CD4-positive, alpha-beta T cell (primary cell): ENCODE measurements at places on chromosomes 16 and 17. TPM values are rescaled to one million over a fixed set of nuclear protein-coding genes. Genes with fewer than 3 reads are reported as not detected.

- H3K4me1 ChIP-seq = peaks cover 56% of the 10 kb centered on the region
- H3K36me3 ChIP-seq = peaks cover 28% of the 10 kb centered on the region
- H3K4me3 ChIP-seq = peak overlapping the region; percentile 96
- peak; percentile 56 for DNase-seq
- no peaks in the 10 kb centered on the region for H3K27me3 ChIP-seq
- H3K27ac ChIP-seq = peak overlapping the region; percentile 94
Observed at GRCh38 chr16:88649924-88650748, 717 bp downstream of the CYBA start.

GRCh38 chr17:47188271-47188875, 722 bp downstream of the CDC27 start:
- peak overlapping the region; percentile 79 for H3K27ac ChIP-seq
- H3K4me3 ChIP-seq = peak overlapping the region; percentile 72
- peaks cover 4% of the 10 kb centered on the region for H3K36me3 ChIP-seq
- DNase-seq = peak; percentile 31

GRCh38 chr16:15950161-15950854, 892 bp downstream of the ABCC1 start:
- H3K4me1 ChIP-seq = peaks cover 57% of the 10 kb centered on the region
- H3K27ac ChIP-seq = peak overlapping the region; percentile 86
- peak overlapping the region; percentile 88 for H3K4me3 ChIP-seq
- no peaks in the 10 kb centered on the region for H3K27me3 ChIP-seq

DNA sequence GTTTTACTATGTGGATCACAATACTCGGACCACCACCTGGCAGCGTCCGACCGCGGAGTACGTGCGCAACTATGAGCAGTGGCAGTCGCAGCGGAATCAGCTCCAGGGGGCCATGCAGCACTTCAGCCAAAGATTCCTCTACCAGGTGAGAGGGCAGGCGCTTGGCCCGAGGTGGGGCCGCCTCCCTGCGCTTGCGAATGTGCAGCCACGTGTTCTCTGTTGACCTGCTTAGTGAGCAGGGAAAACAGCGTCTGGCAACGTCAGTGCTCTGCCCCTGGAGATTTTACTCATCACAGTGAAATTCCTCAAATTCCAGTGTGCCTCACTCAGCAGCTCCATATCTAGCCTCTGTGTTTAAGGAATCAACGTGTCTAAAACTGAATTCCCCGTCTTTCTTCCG, 33.4 kb upstream of the CLEC18A start:
- H3K36me3 ChIP-seq = peaks cover 15% of the 10 kb centered on the region
- H3K27me3 ChIP-seq = no peaks in the 10 kb centered on the region
- H3K4me1 ChIP-seq = no peaks in the 10 kb centered on the region

DNA sequence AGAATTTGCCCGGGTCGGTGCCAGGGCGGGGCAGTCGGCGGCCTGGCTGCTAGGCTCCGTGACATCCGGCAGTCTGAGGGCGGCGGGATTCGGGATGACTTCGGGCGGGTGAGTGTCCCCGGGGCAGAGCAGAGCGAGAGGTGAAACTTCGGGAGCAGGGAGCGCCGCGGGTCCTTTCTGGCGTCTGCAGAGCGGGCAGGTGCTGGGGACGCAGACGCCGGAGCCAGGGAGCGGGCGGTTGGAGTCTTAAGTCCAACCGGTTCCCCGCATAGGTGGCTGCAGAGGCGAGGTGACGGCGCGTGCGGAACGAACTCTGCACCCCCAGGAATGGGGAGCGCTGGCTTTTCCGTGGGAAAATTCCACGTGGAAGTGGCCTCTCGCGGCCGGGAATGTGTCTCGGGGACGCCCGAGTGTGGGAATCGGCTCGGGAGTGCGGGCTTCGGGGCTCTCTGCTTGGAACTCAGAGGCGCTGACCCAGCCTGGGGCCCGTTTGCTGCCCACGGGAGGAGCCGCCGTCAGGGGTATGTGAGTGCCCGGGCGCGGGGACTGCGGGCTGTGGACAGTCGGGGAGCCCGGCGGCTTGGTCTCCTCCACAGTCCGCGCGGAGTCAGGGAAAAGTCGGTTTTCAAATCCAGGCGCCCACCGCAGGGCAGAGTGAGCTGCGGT, at the start of gene B4GALNT2:
Gene B4GALNT2, plus strand, starts transcription at position 71 of the 666 bp plus-strand sequence. Its CDS starts 24 bp downstream, at position 95.
- peak within 1 kb of the TSS; percentile 36 for H3K4me3 ChIP-seq
- H3K27ac ChIP-seq = no peak within 1 kb of the TSS
- no peaks in the 10 kb centered on the region for H3K36me3 ChIP-seq
- H3K4me1 ChIP-seq = peaks cover 13% of the 10 kb centered on the region
- H3K27me3 ChIP-seq = peaks cover 25% of the 10 kb centered on the region

- no peaks in the 10 kb centered on the region for H3K27me3 ChIP-seq
- H3K4me1 ChIP-seq = peaks cover 92% of the 10 kb centered on the region
- H3K36me3 ChIP-seq = peaks cover 43% of the 10 kb centered on the region
- H3K27ac ChIP-seq = peak overlapping the region; percentile 29
- no peak overlapping the region for H3K4me3 ChIP-seq
Observed at GRCh38 chr16:4491898-4492297, 15.7 kb downstream of the HMOX2 start.

The LIMD2 gene
- total RNA-seq = 727 TPM

- no peaks in the 10 kb centered on the region for H3K27me3 ChIP-seq
- H3K4me1 ChIP-seq = peaks cover 70% of the 10 kb centered on the region
- H3K27ac ChIP-seq = peak overlapping the region; percentile 100
- DNase-seq = peak; percentile 61
- H3K4me3 ChIP-seq = peak overlapping the region; percentile 82
- H3K36me3 ChIP-seq = peaks cover 11% of the 10 kb centered on the region
Observed at GRCh38 chr17:7835814-7836595, 2.0 kb downstream of the KDM6B start.

The NME1 gene
- total RNA-seq = 15.6 TPM
